ENCODE measurements at places on chromosomes 16 and 17. TPM values are rescaled to one million over a fixed set of nuclear protein-coding genes. Genes with fewer than 3 reads are reported as not detected.

Gene MYH8
- not detected for total RNA-seq

Gene TPSAB1
- 0.29 TPM for total RNA-seq

Gene SLFN11
- total RNA-seq, result 77.5 TPM

Gene TMEM238L
- not detected for total RNA-seq

Gene CD68
- 51.8 TPM for total RNA-seq

Gene SBK1
- total RNA-seq, result 1.7 TPM

Gene LRRC37A
- total RNA-seq, result 1.8 TPM

Gene ADGRG1
- 10.7 TPM for total RNA-seq

Gene ARHGAP44
- not detected for total RNA-seq

Data from activated T-helper 17 cell treated with anti-CD3 and anti-CD28 coated beads, Interleukin-2, amount 50 U/mL, for 72 hours (primary cell).